NCI-H774 (cell line): ENCODE measurements at places on chromosomes 6 and 20.

GRCh38 chr6:82385546-82385945, 21.9 kb downstream of the TPBG start:
- DNase-seq, result no peak

DNA sequence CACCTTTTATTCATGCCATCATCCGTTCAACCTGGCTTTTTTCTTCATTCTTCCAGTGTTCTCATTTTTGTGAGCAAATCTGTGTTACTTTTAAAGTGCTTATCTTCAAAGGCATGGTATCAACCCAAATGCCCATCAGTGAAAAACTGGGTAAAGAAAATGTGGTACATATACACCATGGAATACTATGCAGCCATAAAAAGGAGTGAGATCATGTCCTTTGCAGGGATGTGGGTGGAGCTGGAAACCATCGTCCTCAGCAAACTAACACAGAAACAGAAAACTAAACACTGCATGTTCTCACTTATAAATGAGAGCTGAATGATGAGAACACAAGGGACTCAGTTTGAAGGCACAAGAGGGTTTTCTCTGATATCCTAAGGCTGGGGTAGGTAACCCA, 130.3 kb downstream of the CCDC170 start:
- DNase-seq, result no peak

- no peak for DNase-seq
Observed at GRCh38 chr20:7161690-7162089, 394.2 kb downstream of the BMP2 start.

- peak; percentile 22 for DNase-seq
Observed at GRCh38 chr20:8389381-8390036, 257.4 kb downstream of the PLCB1 start.

GRCh38 chr20:58609026-58609425, 42.1 kb upstream of the STX16 start:
- DNase-seq, result no peak

DNA sequence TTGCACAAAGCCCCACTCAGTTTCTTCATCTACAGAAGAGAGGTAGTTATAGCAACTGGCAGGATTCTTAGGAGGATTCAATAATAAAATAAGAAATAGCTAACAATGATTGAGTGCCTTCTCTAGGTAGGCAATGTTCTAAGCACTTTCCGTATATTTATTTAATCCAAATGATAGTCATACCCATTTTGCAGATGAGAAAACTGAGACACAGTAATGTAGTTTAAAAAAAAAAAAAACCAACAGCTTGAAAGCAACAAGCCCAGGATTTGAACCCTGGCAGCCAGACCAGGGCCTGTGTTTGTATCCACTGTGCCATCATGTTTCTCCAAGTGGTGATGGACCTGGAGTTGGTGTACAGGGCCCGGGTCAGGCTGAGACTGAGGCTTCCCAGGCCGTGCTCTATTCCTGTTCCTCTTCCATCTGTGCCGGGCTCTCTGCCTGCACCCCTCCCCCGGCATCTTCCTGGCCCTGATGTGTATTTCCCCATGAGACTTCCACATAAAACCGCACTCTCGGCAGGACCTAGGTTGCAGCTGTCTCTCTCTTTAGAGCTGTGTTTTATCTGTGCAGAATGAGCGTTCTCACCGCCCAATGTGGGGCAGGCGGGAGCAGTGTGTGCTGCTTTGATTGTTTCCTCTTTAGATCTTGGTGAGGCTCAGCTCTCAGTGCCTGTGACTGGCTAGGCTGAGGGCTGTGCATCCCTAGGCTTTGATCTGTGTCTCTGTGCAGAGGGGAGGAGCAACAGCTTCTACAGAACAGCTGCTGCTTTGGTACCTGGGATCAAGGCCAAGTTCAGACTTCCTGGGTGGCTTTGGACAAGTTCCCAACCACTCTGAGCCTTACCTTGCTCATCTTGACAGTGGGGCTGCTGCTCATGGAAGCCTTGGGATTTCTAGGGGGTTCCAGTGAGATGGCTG, 49.5 kb downstream of the TOX2 start:
- no peak for DNase-seq

- no peak for DNase-seq
Observed at GRCh38 chr6:3117912-3118352, 579 bp upstream of the BPHL start.

DNA sequence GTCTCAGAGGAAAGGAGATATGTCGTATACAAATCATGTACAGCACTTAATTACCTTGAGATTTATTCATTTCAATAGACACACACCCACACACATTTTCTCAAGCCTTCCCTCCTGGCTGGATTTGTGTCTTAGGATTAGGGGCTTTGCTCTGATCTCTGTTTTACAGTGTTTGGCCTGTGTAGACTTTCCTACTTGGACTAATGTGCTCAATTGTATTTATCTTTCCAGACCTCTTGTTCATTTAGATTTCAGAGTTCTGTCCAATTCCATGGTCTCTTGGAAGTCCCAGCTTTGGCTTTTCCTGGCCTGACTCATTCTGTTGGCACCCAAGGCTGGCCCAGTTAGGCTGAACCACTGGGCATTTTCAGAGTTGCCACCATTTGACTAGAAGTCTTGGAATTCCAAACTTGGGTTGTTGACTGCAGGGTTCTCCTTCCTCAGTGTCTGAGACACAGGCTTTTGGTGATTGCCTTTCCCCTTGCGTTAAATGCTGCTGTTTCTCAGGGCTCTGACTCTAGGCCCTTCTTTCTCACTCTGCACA, 8.9 kb upstream of the RFPL4B start:
- DNase-seq, result no peak

GRCh38 chr6:13164291-13164690, 164.0 kb downstream of the TBC1D7 start:
- no peak for DNase-seq

DNA sequence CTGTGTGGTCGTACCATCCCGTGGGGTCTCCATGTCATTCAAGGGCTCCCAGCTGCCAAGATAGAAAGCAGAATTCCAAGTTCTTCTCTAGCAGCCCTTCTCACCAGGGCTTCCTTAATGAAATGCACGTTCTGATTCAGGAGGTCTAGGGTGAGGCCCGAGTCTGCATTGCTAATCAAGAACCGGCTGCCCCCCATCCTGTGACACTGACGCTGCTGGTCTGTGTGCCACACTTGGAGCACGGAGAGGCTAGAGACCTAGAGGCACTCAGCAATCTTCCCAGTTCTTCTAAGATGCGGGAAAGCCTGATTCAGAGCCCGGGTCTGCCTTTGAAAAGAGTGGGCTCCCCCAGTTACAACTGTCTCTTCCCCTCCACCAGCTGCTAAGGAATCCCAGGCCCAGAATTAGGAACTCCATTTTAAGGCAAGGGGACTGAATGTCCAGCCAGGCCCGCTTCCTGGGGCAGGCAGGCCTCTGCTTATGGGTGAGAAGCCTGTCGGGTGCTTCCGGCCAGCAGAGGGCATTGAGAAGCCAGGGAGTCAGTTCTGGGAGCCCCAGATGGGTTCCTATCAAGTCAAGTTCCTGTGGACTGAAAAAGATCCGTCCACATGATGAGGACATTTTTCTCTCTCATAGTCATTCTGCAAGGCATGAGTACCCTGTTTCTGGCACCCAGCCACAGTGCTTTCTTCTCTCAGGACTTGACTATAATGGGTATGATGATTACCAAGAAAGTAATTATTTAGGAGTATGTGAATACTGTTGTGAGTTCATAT, 69.8 kb upstream of the RIN2 start:
- DNase-seq, result no peak

GRCh38 chr6:90574610-90575009, 12.3 kb downstream of the MAP3K7 start:
- DNase-seq, result no peak

- no peak for DNase-seq
Observed at GRCh38 chr6:37200085-37200484, 30.1 kb downstream of the PIM1 start.

- peak; percentile 54 for DNase-seq
Observed at GRCh38 chr6:100099189-100100074, 105.4 kb upstream of the MCHR2 start.

DNA sequence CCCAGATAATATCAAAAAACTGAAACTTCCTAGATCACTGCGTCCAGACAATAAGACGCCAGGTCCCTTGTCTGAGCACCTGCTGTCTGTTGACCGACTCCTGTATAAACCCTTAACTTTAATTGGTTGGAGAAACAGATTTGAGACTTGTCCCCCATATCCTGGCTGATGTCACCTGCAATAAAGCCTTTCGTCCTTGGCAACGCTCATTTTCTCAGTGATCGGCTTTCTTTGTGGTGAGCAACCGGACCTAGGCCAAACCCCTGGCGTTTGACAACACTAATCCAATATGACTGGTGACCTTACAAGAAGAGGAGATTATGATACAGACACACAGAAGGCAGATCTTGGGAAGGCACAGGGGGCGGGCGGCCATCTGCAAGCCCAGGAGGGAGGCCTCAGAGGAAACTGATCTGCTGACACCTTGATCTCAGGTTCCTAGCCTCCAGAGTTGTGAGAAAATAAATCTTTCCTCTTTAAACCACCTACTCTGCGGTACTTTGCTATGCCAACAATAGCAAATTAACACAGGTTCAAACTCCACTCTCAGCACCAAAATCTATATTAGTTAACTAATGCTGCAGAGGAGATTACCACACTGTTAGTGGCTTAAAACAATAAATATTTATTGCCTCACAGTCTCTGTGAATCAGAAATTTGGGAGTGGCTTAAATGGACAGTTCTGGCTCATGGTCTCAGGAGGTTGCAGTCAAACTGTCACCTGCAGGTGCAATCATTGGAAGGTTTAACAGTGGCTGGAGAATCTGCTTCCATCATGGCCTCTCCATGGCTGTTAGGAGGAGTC, 178.7 kb downstream of the OTOR start:
- peak; percentile 66 for DNase-seq

DNA sequence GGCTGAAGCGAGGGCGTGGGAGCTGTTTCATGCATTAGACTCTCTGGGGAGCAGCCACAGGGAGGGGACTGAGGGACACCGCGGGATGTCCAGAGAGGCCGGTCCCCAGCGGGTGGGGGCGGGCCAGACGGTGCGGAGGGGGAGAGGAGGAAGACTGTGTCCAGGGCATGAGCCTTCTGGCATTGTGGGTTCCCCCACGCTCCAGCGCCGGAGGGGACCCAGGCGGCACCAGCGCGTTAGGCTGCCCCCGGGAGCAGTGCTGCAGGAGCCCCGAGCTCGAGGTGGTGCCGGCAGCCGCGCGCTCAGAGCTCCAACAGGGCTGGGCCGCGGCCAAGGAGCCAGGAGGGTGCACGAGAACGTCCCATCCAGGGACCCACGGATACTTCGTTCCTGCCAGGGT, 14.4 kb downstream of the SLC22A3 start:
- no peak for DNase-seq

GRCh38 chr6:151632415-151632987, 138.7 kb downstream of the CCDC170 start:
- no peak for DNase-seq

- DNase-seq, result no peak
Observed at GRCh38 chr6:227074-227782, 65.1 kb upstream of the DUSP22 start.

- DNase-seq, result no peak
Observed at GRCh38 chr20:49966861-49967260, 15.9 kb upstream of the SNAI1 start.

DNA sequence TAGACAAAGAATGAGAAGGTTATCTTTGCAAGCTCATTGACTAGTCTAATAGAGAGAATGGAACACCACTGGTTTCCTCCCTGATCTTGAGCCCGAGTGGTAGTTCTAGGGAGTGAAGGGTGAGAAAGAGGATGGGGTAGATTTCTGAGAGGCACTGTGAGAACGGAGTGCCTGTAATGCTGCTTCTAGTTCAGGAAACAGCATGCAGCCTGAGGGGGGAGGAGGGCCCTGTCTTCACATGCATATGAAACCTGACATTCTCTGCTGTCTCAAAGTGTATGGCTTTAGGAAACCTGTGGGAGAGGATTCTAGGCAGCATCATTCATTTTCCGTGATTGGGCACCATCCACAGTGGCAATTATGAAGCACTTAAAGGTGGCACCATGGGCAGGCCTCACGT, 259.4 kb upstream of the MAN1A1 start:
- DNase-seq, result no peak

DNA sequence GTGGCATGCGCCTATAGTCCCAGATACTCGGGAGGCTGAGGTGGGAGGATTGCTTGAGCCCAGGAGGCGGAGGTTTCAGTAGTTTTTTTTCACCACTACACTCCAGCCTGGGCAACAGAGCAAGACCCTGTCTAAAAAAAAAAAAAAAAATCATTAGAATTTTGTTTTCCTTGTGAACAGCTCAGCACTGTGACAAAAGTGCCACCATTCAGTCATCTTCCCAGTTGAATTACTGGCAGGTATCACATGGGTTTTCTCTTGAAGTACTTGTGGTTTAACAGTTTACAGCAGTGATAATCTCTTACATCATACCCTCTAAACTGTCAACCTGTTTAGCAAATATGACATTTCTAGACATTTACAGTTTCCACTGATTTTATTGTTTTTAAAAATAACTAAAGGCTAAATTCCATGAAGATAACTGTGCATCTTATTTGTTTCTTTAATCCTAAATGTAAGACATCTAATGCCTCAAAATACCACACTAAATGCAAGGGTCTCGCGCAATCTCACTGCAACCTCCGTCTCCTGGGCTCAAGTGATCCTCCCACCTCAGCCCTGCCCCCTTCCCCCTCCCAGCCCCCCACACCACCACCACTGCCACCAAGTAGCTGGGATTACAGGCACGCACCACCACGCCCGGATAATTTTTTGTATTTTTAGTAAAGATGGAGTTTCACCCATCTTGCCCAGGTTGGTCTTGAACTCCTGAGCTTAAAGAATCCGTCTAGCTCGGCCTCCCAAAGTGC, 7.0 kb downstream of the TRPC4AP start:
- DNase-seq, result no peak

DNA sequence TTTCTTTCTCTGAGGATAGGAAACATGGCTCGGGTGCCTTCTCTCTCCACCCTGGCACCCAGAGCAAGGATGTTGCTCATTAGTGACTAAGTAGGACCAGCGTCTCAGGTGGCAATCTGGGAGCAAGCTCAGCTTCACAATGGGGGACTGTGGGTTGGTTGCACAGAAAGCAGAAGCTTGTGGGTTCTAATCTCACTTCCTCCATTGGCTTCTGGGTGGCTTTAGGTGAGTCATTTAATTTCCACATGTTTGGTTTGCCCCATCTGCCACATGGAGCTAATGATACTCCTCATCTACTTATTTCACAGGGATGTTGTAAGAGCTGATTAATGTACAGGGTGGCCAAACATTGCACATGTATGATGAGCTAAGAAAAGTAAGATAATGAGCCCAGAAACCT, 54.8 kb upstream of the AKIRIN2 start:
- no peak for DNase-seq

GRCh38 chr6:5589422-5590141, 328.3 kb downstream of the FARS2 start:
- DNase-seq, result no peak

- no peak for DNase-seq
Observed at GRCh38 chr6:2962004-2962403, 9.4 kb downstream of the SERPINB6 start.
